ENCODE measurements at places on chromosomes 13 and 19.
A peak's percentile ranks its signal among the peaks of the same experiment; 100 is the strongest.

GRCh38 chr19:51921949-51922348 lies 5.3 kb upstream of the ZNF613 start:
- no peak for DNase-seq

DNA sequence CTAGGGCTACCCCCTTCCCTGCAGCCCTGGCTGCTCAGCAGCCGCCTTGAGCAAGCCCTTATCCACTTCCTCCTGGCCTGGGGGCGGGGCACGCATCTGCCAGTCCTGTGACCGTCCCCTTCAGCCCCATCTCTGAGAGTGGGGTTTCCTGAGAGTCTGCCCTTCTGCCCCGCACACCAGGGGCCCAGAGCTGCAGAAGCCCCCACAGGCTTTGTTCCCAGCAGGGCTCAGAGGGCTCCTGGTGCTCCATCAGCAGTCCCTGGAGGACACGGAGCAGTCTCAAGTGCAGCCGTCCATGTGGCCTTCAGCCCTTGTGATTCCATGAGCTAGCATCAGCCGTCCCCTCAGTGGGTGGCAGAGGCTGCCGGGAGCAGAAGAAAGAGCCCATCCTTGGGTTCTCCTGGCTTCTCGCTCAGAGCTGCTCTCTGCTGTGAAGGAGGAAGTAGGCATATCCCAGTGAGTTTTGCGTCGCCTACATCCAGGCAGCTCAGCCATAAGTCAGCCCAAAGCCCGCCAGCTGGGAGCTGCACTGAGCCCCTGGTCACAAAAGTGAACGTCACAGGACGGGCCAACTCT lies 16.3 kb downstream of the MYO9B start:
- no peak for DNase-seq

DNA sequence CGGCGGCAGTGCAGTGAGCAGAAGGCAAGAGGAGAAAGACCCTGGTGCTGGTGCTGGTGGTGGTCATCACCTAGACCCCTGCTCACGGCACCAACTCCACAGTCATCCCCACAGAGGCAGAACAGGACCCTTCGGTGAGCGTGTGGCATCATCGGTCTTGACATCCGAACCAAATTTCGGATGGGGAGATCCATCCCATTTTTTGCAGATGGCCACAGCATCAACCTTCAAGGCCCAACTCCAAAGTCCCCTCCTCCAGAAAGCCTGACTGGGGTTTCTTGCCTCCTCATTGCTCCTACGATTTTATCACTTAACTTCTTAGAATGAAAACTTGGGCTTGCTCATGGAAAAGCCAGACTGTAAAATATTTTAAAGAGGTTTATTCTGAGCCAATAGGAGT lies 8.7 kb upstream of the KLK12 start:
- no peak for DNase-seq

DNA sequence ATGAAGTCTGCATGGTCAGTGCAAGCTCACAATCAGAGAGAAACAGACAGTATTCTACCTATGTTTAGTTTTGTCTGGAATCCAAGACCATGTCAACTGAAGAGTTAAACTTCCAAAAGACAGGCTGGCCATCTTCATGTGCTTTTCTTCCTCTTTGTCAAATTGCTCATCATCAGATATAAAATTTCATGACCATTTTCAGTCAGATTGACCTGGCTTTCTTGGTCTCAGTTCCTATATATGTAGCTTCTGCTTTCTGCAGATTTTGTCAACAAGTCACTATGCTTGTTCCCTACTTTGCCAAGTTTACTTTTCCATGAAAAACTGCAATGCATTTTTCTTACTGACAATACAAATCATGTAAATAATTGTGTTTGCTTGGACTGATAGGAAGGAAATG lies 13.9 kb downstream of the SLC46A3 start:
- no peak for DNase-seq

GRCh38 chr19:4456843-4457653 lies 546 bp downstream of the UBXN6 start:
- peak; percentile 14 for DNase-seq

DNA sequence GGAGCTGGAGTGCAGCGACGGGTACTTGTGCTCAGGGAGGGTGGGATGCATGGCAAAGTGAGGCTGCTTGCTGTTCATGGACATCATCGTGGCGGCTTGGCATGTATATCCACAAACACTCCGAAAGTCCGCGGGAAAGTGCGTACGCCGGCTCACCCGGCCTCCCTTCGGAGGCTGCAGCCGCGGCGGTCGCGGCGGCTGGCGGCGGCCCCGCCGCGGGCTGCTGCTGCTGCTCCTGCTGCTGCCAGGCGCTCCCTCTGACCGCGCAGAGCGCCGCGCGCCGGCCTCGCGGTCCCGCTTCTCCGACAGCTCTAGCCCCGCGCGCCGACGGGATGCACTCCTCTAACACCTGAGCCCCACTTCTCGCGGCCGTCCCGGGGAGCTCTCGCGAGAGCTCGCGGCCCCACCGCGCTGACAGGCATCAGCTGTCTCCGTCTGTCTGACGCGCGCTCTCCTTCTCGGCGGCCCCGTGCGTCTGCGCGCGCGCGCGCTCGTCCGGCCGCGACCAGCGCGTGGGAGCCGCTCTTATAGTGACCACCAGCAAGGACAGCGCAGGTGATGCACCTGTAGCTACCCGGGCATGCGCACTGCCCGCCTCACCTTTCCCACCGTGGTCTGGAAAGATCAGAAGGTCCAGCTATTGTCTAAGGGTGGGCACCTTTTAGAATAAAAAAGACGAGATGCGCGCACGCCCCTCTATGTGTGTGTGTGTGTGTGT lies at the start of gene POU4F1:
TSS of gene POU4F1 (minus strand) at position 313 of the 718 bp plus-strand sequence. CDS start at position 87, 226 bp downstream.
- no peak for DNase-seq

DNA sequence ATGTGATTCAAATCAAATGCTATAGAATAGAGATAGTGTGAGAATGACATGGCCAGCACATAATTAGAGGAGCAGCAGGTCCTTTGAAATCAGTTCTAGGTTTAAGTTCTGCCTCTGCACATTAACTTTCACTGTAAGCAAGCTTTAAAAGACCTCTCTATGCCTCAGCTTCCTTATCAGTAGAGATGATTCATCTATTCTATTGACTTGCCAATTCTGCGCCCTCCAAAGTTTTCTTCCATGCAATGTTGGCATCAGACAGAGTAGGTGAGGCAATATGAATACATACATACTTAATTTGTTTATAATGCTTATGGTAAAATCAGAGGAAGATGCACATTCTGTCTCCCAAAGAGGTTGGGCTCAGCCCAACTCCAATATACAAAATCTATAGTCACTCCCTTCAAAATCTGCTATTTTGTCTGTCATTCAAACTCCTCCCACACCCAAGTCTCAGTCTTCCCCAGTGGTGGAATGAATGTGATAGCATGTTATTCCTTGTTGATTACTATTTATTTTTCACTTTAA lies 525.5 kb downstream of the RFC3 start:
- no peak for DNase-seq

DNA sequence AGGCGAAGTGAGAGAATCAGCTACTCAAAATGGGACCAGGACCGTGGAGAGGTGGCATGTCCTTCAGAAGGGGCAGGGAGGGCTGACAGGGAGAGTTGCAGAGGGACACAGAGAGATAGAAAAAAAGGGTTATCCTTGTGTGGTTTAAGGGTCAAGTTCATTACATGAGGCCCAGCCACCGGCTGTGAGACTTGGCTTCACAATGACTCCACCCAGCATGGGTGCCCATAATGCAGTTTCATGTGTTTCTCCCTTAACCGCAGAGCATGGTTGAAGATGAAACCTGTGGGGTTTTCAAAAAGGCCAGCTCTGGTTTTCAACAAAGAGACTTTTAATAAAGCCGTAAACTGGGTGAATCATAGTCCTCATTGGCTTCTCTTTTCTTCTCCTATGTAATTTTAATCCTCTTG lies 164.6 kb downstream of the KLF5 start:
- no peak for DNase-seq

Measured in stimulated activated CD8-positive, alpha-beta memory T cell treated with anti-CD3 and anti-CD28 coated beads, Interleukin-2, amount 100 ng/mL, for 1 hour (primary cell).